ENCODE measurements at places on chromosomes 11 and 22.

GRCh38 chr11:95904009-95904650 lies 19.8 kb downstream of the MTMR2 start:
- no peak overlapping the region for H3K27ac ChIP-seq
- H3K4me1 ChIP-seq: no peaks in the 10 kb centered on the region
- no peaks in the 10 kb centered on the region for H3K27me3 ChIP-seq
- peaks cover 3% of the 10 kb centered on the region for H3K36me3 ChIP-seq

DNA sequence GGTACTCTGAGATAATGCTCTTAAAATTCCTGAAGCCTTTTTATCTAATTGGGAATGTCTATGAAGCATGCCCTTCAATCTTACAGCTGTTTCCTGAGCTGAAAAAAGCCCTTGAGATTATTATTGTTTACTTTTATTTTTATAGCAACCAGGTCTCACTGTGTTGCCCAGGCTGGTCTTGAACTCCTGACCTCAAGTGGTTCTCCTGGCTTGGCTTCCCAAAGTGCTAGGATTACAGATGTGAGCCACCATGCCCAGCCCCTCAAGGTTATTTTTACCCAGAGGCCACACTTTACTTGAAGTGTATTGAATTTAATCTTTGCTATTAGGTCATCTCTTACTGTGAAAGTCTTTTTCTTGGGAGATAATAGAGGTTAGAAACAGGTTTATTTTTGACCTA lies 7.0 kb upstream of the SWAP70 start:
- peaks cover 3% of the 10 kb centered on the region for H3K27me3 ChIP-seq
- no peak for DNase-seq
- no peaks in the 10 kb centered on the region for H3K36me3 ChIP-seq
- H3K4me1 ChIP-seq: no peaks in the 10 kb centered on the region
- no peak overlapping the region for H3K4me3 ChIP-seq

DNA sequence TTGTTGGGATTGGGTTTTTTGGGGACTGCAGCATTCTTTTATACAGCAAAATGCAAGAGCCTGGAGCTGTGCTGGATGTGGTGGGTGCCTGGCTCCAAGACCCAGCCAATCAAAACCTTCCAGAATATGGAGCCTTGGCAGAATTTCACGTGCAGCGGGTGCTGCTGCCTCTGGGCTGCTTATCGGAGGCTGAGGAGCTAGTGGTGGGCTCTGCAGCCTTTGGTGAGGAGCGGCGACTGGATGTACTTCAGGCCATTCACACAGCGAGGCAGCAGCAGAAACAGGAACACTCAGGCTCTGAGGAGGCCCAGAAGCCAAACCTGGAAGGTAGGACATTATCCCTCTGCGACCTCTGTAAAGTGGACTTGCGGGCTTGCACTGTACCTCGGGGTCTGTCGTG lies 5.6 kb downstream of the PEX26 start:
- peaks cover 4% of the 10 kb centered on the region for H3K4me1 ChIP-seq
- H3K27ac ChIP-seq: no peak overlapping the region
- DNase-seq: no peak
- H3K36me3 ChIP-seq: peaks cover 15% of the 10 kb centered on the region

DNA sequence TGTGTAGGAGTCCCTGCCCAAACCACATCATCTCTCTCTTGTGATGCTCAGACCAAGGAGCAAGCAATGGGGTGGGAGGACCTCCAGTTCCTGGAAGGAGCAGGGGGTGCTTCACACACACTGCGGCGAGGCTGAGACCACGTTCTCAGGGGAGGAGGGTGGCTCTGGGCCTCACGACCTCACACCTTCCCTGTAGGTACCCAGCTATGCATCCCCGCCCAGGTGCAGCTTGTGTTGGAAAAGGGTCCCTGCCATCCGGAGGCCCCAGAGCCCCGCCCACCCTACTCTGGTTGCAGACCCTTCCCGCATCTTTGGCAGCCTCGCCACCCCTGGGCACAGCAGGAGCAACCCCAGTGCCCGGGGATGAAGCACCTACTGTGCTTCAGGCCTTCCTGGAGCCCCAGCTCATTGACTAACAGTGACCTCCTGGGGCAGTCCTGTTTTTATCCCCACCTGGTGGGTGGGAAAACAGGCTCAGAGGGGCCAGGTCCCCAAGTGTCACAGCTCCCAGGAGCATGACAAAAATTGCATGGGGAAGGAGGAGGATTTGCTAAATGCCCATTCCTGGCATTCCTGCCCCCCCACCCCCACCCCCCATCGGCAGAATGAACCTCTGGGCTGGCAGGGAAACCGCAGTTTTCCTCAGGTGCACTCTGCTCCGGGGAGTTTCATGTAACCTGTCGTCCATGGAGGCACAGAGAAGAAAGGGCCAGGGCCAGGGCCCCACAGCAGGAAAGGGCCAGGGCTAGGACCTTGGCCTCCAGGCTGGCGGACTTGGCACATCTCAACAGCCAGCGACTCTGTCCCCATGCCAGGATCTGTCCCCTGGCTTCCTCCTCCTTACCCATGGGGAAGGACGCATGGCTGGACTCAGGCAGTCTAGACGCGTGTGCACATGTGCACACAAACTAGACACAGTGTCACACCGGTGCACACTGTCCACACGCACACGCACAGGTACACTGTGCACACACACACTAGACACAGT lies 81.0 kb downstream of the IGLL1 start:
- H3K27ac ChIP-seq: no peak overlapping the region
- H3K27me3 ChIP-seq: no peaks in the 10 kb centered on the region
- peaks cover 7% of the 10 kb centered on the region for H3K4me1 ChIP-seq
- no peak for DNase-seq
- H3K4me3 ChIP-seq: no peak overlapping the region
